ENCODE measurements at places on chromosomes 4 and X. TPM values are rescaled to one million over a fixed set of nuclear protein-coding genes. Genes with fewer than 3 reads are reported as not detected.

The ENPEP gene
- total RNA-seq, result 1.1 TPM

The ADAM29 gene
- total RNA-seq, result not detected

The MAGEC2 gene
- total RNA-seq, result not detected

The SH3TC1 gene
- total RNA-seq, result 0.81 TPM

The FDCSP gene
- not detected for total RNA-seq

The DMRTC1 gene
- not detected for total RNA-seq

The TRIM61 gene
- 3.9 TPM for total RNA-seq

All from hair follicle dermal papilla cell (primary cell).